ENCODE measurements at places on chromosomes 11 and 22. TPM values are rescaled to one million over a fixed set of nuclear protein-coding genes. Genes with fewer than 3 reads are reported as not detected.

Gene TSSK2
- not detected for polyA plus RNA-seq

DNA sequence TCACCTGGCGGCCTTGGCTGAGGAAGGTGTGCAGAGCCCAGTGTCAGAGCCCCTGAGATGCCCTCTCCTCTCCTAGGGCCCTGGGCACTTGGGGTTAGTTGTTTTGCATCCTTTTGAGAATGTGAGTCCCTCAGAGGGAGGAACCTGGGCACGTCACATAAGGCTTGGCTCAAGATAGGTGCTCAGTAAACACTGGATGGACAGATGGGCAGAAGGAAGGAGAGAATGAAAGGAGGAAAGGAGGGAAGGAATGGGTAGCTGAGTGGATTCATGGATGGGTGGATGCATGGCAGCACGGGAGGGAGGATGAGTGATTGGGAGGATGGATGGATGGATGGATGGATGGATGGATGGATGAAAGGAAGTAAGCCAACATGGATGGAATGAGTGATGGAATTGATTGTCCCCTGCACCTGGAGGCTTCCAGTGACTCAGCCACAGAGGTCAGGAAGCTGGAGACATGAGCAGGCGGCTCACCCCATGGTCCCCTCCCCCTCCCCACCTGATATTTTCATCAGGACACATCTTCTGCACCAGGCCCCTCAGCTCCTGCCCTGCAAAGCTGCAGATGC lies 62.2 kb downstream of the IGLL1 start:
- DNase-seq, result no peak

- DNase-seq, result no peak
Measured at GRCh38 chr11:14446701-14447169, 52.9 kb downstream of the COPB1 start.

DNA sequence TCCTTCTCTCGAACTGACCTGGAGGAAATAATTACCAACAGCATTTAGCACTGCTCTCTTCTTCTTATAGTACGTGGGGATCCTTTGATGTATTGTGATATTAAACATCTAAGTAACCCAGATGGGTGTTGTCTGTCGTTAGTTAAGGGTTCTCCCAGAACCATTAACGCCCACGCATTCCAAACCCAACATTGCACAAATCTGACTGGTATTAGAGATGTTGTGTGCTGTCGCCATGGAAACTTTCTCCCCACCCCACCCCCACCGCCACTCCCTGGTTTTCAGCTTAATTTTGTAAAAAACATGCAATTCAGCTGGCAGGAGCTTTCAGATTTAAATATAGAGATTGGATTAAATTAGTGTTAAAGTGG lies 1495.2 kb downstream of the TBC1D22A start:
- DNase-seq, result no peak

DNA sequence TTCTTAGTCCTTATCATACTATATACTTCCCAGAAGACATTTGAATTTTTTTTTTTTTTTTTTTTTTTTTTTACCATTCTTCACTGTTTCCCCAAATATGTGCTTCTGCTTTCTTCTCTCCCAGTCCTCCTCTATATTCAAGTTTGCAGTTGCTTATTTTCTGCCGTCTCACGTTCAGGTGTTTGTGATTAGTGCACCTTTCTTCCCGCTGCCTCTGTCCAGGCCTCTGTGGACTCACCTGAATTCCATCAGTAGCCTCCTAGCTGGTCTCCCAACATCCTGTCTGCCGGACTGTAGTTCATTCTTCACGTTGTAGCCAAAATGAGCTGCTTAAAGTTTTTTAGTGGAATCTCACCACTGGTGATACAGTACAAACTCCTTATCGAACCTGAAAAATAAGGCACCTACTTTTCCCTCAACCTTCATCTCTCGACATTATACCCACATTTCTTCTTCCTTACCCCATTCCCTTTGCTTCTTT lies 795 bp upstream of the MSANTD4 start:
- DNase-seq, result peak; percentile 32
